ENCODE measurements at places on chromosomes 3 and 15.

DNA sequence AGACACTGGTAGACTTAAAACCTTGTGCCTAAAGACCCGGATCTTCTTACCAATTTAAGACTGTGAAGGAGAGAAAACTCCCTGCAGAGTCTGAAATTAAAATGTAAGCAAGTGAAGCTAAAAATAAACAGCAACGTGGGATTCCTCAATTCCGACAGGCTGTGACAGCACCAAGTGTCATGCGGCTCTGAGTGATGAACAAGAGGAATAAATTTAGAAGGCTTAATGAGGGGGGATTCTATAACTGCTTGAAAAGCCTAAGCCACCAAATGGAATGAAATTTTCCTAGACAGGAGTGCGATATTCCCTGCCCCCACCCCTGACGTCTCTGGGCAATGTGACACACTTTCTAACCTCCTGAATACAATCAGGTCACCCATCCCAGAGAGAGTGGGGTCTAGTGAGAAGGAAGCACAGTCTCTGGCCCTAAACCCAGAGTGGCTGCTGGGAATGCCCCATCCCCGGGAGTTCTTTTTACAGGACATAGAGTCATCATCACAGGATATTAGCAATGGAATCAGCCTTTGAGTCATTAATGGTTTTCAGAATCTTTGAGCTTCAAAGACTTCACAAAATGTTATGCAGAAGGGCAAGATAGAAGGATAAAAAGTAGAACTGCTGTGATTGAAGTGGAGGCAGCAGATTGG is 114.3 kb downstream of the EDEM1 start:
- DNase-seq = no peak

GRCh38 chr15:39596358-39597051 is 15.6 kb downstream of the THBS1 start:
- DNase-seq = no peak

- DNase-seq = no peak
Observed at GRCh38 chr3:190306026-190306425, 16.2 kb downstream of the CLDN1 start.

GRCh38 chr3:56917361-56918110 is 115.8 kb upstream of the ARHGEF3 start:
- DNase-seq = peak; percentile 86

- no peak for DNase-seq
Observed at GRCh38 chr3:156483002-156483401, 71.9 kb downstream of the SSR3 start.

GRCh38 chr15:40470423-40471104 is at the start of gene CHST14:
TSS of gene CHST14 (plus strand) at chr15:40470984. CDS start at chr15:40471214, 230 bp downstream.
- no peak for DNase-seq

DNA sequence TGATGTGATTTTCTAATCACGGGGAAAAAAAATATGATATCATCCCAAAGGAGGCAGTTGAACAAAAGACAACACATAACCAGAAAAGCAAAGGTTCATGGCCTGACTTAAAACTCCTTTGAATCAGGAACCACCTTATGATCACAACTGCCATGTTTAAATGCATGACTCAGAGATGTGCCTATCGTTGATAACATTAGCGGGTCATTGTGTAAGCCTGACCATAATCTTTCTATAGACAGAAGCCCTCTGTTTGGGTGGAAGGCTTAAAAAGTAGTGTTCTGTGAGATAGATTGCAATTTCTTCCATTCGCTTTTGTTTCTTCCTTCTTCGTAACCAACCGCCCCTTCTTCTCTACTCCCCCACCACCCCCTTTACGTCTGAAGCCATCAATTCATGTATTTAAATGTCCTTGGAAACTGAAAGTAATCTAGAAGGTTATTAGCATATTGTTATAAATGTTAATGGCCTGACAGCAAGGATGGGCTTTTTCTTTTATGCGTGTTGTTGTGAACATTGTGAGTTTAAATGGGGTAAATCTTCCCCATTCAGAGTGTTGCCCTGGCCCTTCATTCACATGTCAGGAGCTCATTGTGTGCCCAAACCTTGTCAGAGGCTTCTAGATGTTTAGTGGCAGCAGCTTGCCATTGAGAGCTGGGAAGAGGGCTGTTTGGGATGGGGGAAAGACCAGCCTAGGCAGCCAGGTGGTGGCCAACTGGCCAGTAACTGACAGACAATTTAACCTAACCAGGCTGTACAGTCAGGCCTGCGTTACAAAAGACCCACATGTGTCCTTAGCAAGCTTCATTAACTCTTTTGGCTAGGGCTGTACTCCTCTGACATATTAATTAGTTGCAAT is 64.5 kb downstream of the EPHA3 start:
- no peak for DNase-seq

- DNase-seq = no peak
Observed at GRCh38 chr3:149716984-149717383, 35.3 kb downstream of the COMMD2 start.

DNA sequence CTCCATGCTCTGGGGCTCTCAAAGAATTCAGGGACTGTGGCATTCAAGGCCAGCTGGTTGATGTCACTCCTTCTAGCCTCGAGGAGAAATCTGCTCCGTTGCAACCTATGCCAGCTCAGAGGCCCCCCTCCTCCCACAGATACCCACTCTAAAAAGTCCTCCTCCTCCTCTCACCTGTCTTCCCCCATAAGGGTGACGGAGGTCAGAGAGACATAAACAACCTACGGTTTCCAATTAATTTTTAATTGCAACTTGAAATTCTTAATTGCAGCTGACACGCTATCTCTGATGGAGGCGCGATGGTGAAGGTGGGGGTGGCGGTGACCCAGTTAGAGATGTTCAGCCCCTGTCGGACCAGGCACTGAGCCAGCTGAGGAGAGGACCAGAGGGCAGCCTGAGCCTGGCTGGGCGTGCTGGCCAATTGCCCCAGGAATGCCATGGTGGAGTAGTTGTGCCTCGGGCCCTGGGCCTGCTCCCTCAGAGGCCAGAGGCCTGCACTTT is 43.2 kb upstream of the INSYN1 start:
- DNase-seq = no peak

DNA sequence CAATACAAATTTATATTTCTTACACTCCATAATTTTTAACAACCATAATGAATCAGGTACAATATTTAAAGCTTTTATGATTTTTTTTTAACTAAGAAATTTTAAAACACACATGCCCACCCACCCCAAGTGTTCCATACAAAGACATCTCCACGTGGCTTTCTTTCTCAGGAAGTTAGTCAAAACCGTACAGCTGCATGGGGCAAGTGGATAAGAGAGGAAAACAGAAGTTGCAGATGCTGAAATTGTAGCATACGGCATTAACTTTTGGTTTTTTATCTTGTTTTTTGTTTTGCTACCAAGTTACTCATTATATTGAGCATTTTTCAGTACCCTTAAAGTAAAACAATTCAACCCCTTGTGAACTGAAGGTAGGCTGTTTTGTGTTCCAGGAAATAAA is 14.8 kb downstream of the GNB4 start:
- no peak for DNase-seq

- DNase-seq = no peak
Observed at GRCh38 chr15:99268431-99268830, 17.1 kb downstream of the LRRC28 start.

DNA sequence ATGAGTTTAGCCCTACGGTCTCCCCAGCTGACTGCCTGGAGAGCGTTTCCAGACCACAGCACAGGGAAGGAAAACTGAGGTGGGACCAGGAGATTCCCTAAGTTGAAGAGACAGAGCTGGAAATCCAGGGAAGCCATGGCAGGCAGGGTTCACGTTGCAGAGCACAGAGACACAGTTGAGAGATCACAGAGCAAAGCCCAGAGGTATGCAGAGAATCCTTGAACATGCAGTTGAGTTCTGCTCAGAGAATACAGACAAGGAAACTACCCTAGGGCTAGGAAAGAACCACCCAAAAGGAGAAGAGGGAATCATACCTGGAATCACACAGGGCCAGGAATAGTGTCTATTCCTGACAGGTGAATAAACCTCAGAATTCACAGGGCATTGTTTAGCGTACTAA is 14.3 kb downstream of the SLC28A1 start:
- DNase-seq = no peak

- peak; percentile 10 for DNase-seq
Observed at GRCh38 chr3:193788189-193788991, 195.4 kb downstream of the OPA1 start.

DNA sequence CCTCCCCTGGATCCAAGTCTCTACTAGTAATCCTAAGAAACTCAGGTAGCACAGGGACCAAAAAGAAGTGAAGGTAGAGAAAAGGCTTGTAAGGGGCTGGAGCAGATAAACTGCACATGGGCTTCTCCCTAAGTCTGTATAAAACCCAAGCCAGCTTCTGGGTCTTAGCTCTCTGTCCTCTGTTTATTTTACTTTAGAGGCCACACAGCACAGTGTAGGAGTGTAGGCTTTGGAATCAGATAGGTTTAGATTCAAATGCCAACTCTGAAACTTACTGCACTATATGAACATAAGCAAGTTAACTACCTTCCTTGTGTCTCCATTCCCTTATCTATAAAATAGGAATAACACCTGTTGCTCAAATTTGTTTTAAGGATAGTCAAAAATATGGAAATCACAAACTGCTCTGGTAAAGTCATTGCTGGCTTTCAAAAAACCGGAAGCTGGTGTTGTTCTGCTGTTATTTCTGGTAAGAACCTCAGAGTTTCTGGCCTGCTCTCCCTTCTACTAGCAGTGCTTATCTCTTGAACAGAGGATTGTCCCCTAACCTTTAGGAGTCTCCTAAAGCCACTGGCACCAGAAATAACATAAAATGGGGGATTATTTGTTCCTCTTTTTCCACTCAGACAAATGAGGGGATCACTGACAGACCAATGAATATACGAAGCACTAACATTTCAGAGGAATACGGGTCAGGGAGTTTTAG is 33.8 kb downstream of the PIK3R4 start:
- no peak for DNase-seq

GRCh38 chr15:25811481-25811906 is 51.6 kb downstream of the ATP10A start:
- peak; percentile 66 for DNase-seq

DNA sequence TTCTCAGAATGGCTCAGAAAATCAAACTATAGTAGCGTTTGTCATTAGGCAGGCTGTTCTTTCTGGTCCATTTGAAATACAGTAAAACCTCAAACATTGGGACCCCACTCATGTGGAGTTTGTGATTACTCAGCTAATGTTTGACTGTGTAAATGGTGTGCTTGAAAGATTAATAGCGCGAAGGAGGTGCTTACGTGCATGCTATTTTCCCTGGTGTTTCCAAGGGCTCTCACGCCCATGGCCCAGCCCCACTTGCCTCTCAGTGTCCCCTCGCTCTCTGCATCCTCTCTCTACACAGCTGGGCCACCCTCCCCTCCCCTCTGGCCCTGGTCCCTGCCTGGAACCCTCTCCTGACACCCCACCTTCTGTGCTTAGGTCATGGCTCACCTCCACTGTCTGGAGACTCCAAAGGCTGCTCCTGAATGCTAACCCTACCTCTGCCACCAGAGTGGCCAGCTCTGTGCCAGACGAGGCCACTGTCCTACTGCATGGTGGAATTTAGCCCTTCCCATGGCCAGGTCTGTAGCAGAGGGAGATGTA is 194.2 kb downstream of the PLCL2 start:
- no peak for DNase-seq

- no peak for DNase-seq
Observed at GRCh38 chr3:29777869-29778268, 497.0 kb downstream of the RBMS3 start.

GRCh38 chr3:62238431-62238830 is 134.9 kb downstream of the FEZF2 start:
- DNase-seq = no peak

GRCh38 chr3:159640225-159640624 is 348.4 kb upstream of the IL12A start:
- no peak for DNase-seq

DNA sequence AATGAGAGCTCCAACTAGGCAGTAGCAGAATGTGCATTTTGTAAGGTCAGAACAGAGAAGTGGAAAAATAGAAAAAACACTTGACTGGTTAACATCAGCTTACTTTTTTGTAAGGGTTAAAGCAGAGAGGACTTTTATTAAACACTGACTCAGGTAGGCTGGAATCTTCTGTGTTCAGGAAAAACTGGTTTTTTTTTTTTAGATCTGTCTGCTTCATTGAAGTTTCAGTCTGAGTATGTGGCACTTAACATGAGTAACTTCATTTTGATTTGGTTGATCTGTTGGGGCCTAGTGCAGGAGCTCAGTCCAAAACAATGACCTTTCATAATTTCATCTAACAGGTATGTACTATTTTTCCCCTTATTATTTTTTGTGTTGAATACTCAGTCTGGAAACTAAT is 141.1 kb downstream of the DOCK3 start:
- no peak for DNase-seq

DNA sequence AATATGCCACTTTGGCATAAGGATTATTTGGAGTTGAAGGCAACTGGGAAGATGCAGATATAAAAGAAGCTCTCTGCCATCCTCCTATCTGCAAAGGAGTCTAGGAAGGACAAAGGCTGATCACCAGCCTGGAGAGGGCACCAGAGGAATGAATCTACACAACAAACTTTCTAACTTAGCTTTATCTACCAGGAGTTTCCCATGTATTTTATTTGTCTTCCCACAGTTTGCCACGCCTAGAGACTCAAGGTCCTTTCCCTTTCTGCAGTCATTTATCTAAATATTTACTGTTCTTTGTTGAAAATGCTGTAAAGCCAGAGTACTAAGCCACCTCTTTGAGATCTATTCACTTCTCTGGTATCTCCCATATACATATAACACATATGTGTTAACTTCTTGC is 32.2 kb downstream of the GPR176 start:
- DNase-seq = no peak

GRCh38 chr3:50388016-50388719 is 28.8 kb upstream of the TMEM115 start:
- no peak for DNase-seq

DNA sequence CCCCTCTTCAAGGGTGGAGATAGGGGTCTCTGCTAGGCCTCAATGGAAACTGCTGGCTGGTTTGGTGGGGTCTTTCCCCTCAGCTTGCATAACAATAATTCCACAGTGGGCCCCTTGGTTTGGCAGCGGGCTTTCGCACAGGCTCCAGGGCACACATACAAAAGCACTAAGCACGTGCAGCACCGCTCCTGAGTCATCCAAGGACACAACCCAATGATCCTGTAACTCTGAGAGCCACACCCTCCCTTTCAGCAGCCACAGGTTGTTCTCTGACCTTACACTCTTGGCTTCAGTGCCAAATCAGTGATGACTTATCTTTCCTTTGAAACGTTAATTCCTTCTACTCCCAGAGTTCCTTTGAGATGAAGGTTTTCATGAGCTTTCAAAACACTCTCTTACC is 41.7 kb downstream of the DAPK2 start:
- DNase-seq = no peak

- DNase-seq = no peak
Observed at GRCh38 chr3:7789324-7789723, 712.3 kb upstream of the LMCD1 start.

DNA sequence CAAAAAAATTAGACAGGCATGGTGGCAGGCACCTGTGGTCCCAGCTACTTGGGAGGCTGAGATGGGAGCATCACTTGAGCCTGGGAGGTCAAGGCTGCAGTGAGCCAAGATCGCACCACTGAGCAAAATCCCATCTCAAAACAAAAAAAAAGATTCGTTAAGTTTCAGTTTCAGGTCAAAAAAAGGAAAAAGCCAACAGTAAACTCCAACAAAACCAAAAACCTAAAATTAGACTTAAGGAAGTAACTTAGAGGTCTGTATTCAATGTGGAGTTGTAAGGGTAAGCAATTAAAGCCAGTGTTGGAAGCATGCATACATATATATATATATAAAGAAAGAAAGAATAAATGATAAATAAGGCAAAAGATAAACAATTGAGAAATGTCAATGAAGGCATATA is 11.8 kb downstream of the KPNA1 start:
- DNase-seq = no peak

- no peak for DNase-seq
Observed at GRCh38 chr3:181755959-181756358, 44.2 kb downstream of the SOX2 start.

- DNase-seq = no peak
Observed at GRCh38 chr15:60905587-60905986, 323.5 kb downstream of the RORA start.

- DNase-seq = no peak
Observed at GRCh38 chr3:159782724-159783421, 205.8 kb upstream of the IL12A start.
